ENCODE measurements at places on chromosomes 4 and X.

DNA sequence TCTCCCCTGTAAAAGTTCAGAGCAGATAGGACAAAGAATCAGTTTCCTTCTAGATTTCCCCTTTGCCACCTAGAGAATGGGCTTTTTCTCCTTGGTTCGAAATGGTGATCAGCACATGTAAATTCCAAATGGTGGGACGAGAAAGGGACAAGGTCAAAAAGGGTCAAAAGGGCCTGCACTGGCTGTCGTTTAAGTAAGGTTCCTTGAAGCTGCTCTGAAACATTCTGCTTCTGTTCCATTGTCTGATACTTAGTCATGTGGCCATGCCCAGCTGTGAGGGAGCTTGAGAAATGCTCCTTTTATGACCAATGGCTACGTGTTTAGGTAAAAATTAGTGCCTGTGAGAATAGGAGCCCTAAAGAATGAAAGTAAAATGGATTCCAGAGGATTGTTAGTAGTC, 165.9 kb upstream of the CENPE start:
- no peak for DNase-seq

GRCh38 chrX:54223581-54223980, 40.5 kb upstream of the FAM120C start:
- no peak for DNase-seq

DNA sequence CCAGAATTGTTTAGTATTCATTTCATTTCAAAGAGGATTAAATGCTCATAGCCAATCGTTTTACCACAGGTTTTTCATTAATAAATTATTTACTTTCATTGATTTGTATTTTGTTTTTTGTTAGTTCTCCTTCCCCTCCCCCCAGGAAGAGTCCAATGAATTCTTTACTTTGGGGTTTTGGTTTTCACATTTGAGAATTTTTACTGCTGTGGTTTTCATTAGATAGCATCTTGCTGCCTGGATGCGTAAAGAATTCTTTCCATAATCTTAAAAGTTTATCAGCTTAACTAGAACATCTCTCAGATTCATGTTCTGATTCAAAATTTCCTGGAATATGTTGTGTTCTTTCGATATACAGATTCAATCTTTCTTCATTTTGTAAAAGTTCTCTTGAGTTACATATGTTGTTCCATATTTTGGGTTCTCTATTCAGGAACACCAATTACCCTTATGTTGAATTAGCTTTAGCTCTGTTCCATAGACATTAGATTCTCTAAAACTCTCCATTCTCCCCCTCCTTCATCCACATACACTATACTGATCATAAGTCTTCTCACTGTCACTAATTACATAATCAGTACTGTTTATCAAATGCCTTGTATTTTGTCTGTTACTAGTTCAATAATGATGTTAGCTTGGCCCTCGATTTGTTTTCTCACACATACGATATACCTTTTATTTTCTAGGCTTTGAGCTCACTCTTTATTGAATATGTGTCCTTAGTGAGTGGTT, 184.4 kb downstream of the CAMK2D start:
- DNase-seq: no peak

- peak; percentile 37 for DNase-seq
These were observed 13.3 kb downstream of the OFD1 start for GRCh38 chrX:13747836-13748235.

- DNase-seq: peak; percentile 64
These were observed 26.9 kb downstream of the ARSJ start for GRCh38 chr4:113952452-113953029.

- DNase-seq: no peak
These were observed 434.2 kb downstream of the PPARGC1A start for GRCh38 chr4:23455456-23456158.

DNA sequence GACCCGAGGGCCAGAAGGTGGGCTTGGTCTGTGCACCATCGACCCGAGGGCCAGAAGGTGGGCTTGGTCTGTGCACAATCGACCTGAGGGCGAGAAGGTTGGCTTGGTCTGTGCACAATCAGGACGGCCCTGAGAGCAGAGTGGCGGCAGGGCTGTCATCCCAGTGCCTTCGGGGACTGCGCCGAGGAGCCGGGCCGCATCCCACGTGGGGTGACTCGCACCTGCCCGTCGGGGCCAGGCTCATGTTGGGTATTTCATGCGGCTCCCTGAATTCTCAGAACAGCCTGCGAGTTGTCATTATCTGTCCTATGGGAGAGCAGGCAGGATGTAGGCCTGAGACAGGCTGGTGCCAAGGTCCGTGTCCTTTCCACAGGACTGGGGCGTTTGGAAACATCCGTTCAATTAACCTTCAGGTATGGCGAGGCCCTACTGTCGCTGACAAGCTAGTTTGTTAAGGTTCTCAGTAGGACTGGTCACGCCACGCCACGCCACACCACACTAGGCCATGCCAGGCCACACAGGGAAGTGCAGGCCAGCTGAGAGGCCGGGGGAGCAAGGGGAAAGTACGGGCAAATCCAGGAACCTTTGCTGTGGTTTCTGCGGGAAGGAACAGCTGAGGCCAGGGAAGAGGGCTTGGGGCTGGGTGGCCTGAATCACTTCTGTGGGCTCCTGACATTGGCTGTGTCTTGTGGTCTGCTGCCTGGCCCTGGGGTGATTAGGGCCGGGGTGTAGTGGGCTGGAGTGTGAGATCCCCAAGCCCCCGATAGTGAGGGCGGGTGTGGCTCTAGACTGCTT, 182.9 kb downstream of the AFAP1 start:
- DNase-seq: no peak

GRCh38 chr4:63578383-63578782, 830.9 kb downstream of the TECRL start:
- no peak for DNase-seq

DNA sequence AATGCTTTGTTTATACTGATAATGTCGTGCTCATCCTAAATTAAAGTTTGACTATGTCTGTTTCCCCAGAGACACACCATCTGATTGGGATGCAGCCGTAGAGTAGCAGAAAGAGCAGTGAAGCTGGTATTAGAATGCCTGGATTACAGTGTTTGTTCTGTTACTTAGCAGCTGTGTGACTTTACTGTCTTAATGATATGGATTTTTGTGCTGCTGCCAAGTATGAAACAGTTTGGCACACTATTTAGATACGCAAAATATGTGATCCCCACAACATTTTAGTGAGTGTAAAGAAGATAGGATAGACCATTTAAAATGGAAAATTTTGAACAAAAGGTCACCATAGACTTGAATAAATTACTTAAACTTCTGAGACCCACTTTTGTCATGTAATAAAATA, 1.2 kb upstream of the CHIC1 start:
- DNase-seq: no peak

DNA sequence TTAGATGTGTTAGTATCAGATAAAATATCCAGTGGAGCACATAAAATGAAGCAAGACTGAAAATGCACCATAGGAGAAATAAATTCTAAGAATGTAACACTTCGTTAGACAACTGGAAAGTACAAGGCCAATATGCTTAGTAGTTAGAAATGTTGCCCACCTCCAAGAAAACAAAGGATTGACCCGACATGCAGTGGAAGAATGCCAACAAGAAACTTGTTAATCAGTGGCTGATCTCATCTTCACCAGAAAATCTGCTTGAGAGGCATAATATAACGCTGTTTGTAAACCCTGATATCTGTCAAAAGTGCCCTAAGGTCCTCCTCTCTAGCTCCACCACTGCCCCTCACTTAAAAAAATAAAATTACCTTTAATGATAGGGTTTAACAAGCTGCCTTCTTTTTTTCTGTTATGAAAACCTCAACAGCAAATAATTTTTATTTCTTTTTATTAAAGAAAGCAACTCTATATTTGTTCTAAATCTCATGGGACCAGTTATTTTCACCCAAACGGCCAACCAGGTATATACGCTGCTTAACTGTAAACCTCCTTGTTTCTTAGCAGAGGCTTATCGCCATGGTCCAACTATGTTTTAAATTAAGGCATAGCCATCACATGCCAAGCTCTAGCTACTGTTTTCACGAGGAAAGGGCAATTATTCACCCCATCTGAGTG, 1.8 kb downstream of the RASGEF1B start:
- DNase-seq: no peak

- no peak for DNase-seq
These were observed 48.1 kb downstream of the RPGR start for GRCh38 chrX:38279188-38279587.

- no peak for DNase-seq
These were observed 41.0 kb downstream of the IRF2 start for GRCh38 chr4:184433258-184433892.

DNA sequence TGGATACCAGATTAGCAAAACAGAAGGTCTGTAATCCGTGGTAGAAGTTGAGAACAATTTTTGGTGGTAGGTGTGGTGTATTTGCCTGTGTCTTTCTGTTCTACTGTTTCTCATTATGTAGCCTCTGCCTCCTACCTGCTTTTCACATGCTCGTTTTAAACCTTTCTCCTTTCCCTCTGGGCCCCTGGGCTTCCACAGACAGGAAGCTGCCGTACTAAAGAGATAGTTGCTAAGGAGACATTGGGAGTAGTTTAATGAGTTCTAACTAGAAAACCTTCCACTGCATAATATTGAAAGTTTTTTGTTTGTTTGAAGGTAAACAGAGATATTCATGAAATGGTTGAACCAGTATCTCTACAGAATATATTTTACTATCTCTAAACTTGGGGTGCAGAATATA, 107.8 kb downstream of the STOX2 start:
- no peak for DNase-seq

GRCh38 chrX:1434871-1435240, 17.9 kb downstream of the ASMTL start:
- no peak for DNase-seq

GRCh38 chr4:8599657-8600056, 7.1 kb downstream of the CPZ start:
- DNase-seq: peak; percentile 77

GRCh38 chr4:27604692-27605091, 744.1 kb downstream of the STIM2 start:
- no peak for DNase-seq

DNA sequence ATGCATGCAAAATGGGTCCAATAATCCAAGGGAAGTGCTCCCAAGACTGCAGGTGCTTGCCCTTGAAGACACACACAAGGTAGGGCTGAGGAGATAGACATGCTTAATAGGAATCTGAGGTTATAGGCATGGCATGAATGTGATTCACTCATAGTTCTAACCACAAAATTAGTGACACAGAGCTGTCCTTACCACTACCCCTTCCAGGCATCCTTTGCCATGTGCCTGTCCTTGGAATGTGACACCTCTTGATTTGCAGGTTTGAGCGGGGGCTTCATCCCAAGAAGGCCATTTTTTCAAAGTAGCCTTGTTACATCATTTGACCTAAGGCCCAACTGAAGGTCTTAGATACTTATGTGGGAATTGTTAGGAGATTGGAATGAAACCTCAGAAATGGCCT, 112.5 kb downstream of the CCNG2 start:
- no peak for DNase-seq

DNA sequence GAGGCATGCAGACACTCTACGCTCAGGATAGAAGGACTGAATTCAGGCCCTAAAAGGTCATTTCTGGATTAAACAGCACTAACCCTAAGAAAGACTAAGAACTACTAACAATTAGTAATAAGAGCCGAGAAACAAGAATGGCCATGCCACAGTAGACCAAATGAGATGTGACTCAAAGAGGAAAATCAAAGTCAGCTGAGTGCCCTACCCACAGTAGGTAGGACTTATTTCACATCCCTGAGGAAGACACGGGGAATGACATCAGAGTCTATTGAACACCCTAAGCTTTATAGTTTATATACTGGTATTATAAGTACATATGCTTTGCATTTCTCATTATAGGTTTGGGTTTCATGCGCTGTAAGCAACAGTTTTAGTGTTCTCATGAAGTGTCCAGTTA, 2.7 kb upstream of the ARSJ start:
- DNase-seq: no peak

GRCh38 chr4:114417214-114417613, 181.4 kb upstream of the UGT8 start:
- DNase-seq: peak; percentile 10

DNA sequence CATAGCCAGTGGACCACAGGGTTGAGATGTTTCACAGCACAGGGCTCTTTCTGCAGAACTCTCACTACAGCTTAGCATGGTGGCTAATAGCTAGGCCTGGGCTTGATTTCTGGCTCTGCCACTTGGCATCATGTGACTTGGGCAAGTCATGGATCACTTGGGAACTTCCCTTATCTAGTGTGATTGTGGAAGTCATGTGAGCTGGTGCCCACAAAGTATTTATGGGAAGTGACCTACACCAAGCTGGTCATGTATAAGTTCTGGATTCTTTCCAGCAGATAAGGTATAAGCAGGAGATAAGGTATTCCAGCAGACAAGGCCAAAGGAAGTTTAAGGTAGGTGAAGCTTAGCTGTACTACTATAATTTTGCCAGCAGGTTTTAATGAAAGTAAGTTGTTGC, 61.0 kb downstream of the REELD1 start:
- no peak for DNase-seq

DNA sequence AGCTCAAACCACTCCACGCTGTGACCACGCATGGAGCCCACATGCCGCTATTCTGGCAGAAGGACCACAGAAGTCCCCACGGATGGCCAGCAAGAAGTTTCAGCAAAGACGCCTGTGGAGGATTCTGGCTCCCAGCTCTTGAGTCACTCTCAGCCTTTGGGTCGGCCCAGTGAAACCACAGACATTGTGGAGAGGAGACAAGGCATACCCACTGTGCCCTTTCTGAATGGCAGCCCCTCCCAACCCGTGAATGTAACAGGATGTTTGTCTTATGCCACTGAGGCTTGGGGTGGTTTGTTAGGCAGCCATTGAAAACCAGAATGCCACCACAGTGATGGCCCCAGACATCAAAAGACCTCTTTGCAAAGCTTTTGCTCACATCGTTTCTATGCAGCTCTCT, 42.7 kb downstream of the ABLIM2 start:
- DNase-seq: no peak

DNA sequence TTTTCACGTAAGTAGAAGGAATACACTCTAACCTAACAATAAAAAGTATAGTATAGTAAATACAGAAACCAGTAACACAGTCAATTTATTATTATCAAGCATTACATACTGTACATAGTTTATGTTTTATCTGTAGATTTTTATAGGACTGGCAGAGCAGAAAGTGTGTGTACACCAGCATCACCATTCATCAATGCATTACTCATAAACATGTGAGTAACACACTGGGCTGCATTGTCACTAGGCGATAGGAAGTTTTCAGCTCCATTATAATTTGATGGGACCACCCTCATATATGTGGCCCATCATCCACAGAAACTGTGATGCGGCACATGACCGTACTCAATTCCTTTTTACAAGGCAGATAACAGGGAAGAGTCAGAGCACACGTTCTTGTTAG, 137.8 kb upstream of the RBPJ start:
- DNase-seq: no peak

GRCh38 chr4:41652971-41653370, 95.6 kb downstream of the PHOX2B start:
- no peak for DNase-seq

Measured in HCT116 (cell line).